ENCODE measurements at places on chromosomes 3 and 15.

- DNase-seq = no peak
Measured at GRCh38 chr3:98612996-98613517, 19.6 kb upstream of the CPOX start.

DNA sequence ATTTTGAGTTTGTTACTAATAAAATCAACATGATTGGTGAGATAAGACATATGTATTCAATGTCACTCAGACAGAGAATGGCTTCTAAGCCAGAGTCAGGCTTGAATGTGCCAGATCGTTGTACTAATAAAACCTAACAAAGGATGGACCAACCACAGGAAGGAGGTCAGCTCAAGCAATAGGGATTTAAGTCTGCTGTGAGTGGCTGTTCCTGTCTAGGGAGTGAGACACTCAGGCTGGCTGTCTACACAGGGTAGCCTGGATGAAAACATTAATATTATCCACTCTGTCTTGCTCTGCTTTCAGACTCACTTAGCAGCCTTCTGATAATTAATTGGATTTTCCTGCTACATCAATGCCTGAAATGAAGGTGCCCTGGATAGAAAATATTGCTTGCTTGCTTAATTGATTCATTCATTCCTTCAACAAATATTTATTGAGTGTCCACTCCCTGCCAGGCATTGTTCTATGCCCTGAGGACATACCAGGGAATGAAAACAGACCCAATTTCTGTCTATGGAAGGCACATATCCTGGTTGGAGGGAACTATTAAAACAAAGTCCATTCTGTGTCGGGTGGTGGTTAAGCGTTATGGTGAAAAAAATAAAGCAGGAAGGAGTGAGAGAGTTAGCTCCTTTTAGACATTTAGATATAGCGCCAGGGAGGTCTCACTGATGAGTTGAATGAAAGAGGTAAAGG, 239.4 kb downstream of the CHST2 start:
- DNase-seq = no peak

DNA sequence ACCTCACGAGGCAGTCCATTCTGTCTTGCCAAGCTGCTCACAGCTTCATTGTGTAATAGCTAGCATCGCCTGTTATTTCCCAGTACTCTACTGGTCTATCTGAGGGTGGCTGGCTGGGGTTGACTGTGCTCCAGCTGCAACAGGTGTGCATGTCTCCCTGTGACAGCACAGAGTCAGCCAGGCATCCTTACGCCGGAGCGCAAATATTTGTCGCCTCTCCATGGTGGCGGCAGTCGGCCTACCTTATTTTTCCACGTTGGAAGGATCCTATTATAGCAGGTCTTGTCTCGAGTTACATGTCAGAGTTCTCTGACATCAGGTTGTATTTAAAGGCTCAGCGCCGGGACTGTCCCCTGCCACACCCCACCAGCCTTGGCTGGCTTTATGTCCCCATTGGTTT, 307.1 kb downstream of the TLE3 start:
- no peak for DNase-seq

DNA sequence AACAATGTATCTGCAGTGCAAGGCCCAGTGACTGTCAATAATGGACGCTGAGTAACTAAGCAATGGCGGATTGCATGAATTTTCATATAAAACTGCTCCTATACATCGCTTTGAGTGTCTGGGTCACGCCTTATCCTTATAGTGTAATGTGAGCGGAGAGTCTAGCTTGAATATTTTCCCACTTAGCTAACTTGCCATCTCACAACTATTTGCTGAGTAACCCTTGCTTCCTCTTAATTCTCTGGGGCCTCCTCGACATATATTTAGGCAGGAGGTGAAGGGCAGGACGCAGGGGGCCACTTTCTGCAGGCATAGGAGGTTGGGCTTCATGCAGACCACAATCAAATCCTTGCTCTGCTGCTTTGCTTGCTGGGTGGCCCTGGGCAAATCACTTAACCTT, 24.0 kb downstream of the ST8SIA2 start:
- no peak for DNase-seq

DNA sequence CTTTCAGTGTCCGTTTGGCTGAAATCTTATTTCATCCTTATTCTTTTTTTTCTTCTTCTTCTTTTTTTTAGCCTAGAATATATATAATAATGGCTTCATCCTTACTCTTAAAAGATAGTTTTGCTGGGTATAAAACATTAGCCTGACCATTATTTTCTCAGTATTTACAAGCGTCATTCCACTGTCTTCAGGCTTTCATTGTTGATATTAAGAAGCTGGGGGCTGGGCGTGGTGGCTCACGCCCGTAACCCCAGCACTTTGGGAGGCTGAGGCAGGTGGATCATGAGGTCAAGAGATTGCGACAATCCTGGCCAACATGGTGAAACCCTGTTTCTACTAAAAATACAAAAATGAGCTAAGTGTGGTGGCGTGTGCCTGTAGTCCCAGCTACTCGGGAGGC, 10.6 kb downstream of the ZNF710 start:
- no peak for DNase-seq

DNA sequence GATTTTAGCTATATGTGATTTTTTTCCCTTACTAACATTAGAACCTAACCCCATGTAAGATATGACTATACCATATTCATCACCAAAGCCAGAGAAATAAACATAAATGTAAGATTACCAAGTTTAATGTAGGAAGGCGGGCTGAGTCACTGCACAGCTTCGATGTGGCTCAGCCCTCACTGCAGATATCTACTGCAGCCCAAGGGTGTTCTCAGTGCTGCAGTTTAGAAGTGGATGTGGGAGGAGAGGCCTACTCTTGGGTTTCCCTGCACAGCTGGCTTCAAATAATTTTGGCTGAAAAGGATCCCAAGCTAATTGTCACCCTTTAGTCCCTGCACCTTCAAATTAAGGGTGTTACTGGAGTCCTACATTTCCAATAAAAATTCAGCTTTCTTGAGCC, 9.3 kb downstream of the ARPP19 start:
- DNase-seq = peak; percentile 50

- DNase-seq = no peak
Measured at GRCh38 chr3:43838009-43838758, 147.4 kb downstream of the ABHD5 start.

DNA sequence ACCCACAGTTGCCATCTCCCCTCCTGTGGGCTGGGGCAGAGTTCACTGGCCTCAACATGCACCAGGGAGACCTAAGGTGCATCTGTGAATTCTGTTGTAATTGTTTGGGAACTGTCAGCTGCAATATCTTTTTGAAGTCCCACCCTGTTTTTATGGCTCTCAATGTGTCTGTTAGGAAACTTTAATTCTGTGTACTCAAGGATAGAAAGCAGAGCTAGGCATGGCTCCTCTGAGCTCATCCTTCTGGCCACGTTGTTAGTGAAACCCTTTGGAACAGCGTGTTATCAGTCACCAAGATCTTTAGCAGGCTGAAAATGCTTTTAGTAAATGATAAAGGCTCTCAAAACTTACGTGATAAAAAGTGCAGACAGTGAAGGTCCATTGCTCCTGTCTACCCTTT, 33.6 kb upstream of the MTMR10 start:
- DNase-seq = no peak

DNA sequence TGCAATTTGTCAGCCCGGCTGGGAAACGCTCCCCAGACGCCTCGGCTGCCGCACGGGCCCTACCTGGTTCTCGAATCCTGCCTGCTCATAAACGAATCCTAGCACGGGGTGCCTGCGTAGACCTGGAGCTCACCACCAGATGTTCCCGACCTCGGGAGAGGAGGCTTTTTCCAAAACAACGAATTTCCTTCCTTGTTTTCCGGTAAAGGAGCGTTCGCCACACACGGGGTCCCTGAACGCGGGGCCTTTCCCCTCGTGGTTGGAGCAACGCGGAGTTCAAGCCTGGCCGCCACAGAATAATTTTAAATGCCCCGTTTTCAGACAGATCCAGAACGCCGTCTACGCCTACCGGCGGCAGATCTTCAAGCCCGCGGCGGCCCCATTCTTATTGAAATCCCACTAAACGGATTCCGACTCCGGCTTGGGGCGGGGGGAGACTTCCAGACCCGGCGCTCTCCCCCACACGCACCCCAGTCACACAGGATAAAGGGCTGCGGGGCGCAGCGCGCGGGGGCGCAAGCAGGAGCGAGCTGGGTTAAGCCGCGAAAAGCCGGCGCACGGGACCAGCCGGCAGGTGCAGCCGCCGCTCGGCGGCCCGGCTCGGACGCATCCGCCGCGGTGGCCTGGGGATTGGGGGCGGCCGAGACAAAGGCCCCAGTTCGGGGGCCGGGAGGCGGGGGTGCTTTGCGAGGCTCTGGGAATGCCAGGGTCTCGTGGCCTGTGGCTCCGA, 895 bp downstream of the GATA2 start:
- DNase-seq = no peak

GRCh38 chr3:146390957-146391356, 78.4 kb downstream of the PLSCR2 start:
- DNase-seq = no peak

DNA sequence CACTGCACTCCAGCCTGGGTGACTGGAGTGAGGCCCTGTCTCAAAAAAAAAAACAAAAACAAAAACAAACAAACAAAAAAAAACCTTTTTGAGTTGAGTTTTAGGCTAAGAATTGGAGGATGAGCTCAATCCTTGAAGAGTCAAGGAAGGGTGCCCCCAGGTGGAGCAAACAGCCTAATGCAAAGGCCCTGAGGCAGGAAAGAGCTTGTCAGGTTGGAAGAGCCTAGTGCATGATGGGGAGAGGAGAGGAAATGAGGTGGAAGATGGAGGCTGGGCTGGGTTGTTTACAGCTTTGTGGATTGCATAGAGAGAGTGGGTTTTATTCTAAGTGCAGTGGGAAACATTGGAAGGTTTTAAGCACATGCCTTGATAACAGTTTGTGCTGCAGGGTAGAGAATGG, 2.1 kb upstream of the SNX22 start:
- DNase-seq = peak; percentile 28

DNA sequence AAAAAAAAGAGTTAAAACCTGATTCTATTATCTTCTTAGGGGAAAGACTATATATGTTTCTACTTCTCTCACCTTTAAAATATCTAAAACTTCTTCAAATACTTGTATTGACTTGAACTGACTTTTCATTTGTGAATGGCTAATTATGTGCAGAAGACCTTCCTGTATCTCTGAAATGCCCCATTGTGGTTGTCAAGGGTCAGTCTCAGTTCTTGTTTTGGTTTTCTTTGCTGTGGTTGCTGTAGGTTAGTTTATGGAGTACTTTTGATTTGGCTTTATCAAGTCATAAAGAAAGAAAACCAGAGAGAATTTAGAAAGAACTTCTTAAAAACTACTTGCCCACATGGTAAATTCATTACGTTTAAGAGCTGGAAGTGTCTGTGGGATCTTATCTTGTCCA, 345.3 kb upstream of the POU1F1 start:
- no peak for DNase-seq

- DNase-seq = no peak
Measured at GRCh38 chr3:127015282-127016042, 32.5 kb downstream of the PLXNA1 start.

DNA sequence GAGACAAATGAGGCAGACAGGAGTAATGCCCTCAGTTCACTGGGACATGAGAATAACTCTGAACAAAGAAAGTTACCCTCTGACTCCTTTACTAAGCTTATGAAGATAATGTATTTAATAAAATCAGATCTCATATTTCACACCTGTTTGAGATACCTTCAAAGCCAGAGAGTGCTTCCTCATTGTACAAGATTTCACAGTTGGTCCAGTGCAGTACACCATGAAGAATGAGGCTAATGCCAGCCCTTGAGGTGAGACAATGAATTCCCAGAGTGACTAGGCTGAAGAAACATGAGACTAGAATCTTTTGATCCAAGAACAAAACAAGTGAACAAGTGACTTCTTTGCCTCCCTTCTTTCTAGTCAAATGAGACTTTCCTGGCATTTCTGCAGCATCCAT, 1133.8 kb downstream of the TUSC7 start:
- DNase-seq = no peak

GRCh38 chr3:138908846-138909245, 38.1 kb downstream of the FOXL2 start:
- no peak for DNase-seq

GRCh38 chr3:188756241-188756640, 415.5 kb upstream of the TPRG1 start:
- DNase-seq = no peak

GRCh38 chr15:39472621-39473297, 108.1 kb upstream of the THBS1 start:
- DNase-seq = no peak

GRCh38 chr3:160886421-160886820, 130.4 kb downstream of the PPM1L start:
- DNase-seq = no peak

GRCh38 chr15:68341760-68342725, 64.5 kb downstream of the FEM1B start:
- no peak for DNase-seq

DNA sequence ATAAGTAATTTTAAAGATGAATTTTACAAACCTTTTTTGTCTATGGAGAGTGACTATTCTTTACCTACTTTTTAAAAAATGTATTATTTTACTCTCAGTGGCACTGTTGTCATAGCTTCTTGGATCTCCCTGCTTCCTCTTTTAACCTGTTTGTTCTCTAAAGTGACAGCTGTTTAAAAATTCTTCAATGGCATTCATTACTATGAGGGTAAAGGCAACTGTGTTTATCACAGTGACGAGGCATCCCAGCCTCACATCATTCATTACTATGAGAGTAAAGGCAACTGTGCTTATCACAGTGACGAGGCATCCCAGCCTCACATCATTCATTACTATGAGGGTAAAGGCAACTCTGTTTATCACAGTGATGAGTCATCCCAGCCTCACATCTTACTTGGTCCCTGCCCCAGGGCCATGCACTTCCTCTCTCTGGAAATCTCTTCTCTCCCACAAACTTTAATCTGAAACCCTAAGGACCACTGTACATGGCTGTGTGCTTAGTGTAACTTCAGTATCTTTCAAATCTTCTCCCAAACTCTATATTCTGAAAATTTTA, 101.7 kb upstream of the ZNF717 start:
- DNase-seq = no peak
